Activated CD8-positive, alpha-beta memory T cell treated with anti-CD3 and anti-CD28 coated beads for 36 hours (primary cell): ENCODE measurements at places on chromosomes 3 and 15. TPM values are rescaled to one million over a fixed set of nuclear protein-coding genes. Genes with fewer than 3 reads are reported as not detected.

PIGZ gene
- total RNA-seq: 0.51 TPM

PRR20G gene
- not detected for total RNA-seq

FMN1 gene
- 0.04 TPM for total RNA-seq

DYNC1LI1 gene
- 36.1 TPM for total RNA-seq

ARID3B gene
- 34.2 TPM for total RNA-seq
